NCI-H510A treated with DMSO at 0.1 percent for 48 hours (cell line): ENCODE measurements at places on chromosomes 12 and 14.

GRCh38 chr14:104101086-104101621 is 15.7 kb downstream of the ASPG start:
- DNase-seq: no peak

DNA sequence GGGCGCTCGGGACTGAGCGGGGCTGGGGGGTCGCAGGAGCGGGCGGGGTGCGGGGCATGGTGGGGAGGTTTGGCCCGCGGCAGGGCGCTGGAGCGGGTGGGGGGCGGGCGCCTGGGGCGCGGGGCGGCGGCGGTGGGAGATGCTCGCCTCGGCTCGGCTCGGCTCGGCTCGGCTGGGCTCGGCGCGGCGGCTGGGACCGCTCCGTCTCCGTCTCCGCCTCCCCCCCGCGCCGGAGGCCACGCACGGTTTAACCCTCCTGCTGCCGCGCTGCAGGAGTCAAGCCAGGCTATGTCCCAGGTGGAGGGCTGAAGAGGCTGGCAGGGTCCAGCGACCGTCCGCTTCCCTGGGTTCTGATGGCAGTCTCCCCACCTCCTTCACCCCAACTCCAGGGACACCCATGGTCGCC is at the start of gene PIANP:
TSS of gene PIANP (minus strand) at position 170 of the 406 bp plus-strand sequence. CDS start 2,754 bp downstream, outside the sequence.
- DNase-seq: no peak

DNA sequence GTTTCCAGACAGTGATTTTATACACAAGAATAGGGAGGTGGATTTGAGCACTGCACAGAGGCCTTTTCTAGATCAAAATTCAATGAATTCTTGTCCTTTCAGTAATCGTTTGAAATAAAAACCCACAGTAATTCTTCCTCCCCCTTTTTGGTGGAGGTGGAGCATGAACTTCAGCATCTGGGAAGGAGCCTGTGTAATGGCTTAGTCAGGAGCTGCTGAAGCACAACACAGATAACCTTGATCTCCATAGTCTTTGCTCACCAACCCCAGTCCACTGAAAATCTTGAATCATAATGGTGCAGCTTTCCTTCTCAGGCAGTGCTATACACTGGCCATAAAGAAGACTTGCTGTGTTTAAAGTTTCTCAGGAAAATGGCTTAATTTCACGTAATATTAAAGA is 6.4 kb upstream of the TBPL2 start:
- no peak for DNase-seq

DNA sequence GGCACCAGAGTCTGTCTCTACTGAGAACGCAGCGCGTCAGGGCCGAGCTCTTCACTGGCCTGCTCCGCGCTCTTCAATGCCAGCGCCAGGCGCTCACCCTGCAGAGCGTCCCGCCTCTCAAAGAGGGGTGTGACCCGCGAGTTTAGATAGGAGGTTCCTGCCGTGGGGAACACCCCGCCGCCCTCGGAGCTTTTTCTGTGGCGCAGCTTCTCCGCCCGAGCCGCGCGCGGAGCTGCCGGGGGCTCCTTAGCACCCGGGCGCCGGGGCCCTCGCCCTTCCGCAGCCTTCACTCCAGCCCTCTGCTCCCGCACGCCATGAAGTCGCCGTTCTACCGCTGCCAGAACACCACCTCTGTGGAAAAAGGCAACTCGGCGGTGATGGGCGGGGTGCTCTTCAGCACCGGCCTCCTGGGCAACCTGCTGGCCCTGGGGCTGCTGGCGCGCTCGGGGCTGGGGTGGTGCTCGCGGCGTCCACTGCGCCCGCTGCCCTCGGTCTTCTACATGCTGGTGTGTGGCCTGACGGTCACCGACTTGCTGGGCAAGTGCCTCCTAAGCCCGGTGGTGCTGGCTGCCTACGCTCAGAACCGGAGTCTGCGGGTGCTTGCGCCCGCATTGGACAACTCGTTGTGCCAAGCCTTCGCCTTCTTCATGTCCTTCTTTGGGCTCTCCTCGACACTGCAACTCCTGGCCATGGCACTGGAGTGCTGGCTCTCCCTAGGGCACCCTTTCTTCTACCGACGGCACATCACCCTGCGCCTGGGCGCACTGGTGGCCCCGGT is at the start of gene PTGDR:
TSS of gene PTGDR (plus strand) at position 198 of the 778 bp plus-strand sequence. CDS start at position 315, 117 bp downstream.
- no peak for DNase-seq

DNA sequence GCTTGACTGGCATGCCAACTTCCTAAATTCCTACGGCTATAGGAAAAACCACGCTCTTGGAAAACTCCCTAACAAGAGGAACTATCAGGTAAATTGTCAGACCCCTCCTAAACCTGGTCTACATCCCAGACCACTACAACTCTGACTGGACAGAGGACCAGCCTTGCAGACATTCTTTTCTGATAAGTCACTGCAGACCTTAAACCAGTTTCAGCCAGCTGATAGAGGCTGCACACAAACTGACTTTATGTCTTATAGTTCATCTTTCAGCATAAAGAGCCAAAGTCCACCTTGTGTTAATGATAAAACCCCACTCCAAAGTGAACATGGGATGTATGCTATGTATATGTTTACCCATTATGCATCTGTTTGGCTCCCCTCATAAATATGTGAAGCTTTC is 166.6 kb downstream of the KTN1 start:
- no peak for DNase-seq

GRCh38 chr14:73287071-73287470 is 49.8 kb downstream of the PAPLN start:
- no peak for DNase-seq

DNA sequence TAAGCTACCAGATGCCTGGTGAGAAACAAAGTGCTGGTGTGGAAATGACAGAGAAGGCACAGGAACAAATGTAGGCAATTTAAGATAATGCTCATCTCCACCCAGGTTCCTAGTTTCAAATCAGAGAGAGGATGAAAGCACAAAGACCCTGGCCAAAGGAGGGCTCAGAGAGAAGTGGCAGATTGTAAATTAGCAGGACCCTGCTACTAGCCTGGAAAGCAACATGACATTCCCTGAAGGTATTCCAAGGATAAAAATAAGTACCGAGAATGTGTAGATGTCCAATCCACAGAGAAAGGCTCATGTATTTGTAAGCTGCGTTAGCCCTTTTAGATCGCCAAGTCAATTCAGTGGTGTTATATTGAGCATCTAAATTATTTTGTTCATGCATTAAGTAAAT is 324.0 kb downstream of the TMEM117 start:
- DNase-seq: no peak
